ENCODE measurements at places on chromosomes 2 and 18.

DNA sequence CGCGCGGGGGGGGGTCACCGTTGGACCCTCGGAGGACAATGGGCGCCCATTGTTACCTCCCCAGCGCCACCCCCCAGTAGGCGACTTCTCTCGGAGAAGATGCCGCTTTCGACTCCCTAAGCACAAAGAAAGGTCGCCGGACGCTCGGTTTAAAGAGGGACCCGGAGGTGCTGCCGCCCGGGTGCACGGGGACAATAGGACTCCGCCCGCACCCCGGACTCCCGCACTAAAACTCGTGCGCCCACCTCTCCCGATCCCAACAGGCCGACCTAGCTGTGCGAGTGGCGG, 318 bp upstream of the CDC42EP3 start:
- DNase-seq: no peak

DNA sequence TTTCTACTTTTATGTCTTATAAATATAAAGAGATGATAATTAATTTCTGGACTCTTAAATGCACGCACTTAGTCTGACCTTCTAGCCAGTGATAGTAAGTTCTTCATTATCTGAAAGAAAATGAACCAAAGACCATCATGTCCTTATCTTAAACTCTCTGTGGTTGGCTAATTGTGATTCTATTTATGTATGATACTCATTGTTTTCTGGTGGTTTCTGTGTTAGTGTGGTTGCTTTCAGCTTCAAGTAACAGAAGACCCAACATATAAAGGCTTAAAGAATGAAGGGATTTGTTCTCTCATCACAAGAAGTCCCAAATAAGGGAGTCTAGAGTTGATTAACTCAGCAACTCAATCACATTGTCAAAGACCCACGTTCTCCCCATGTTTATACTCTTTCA, 225.2 kb upstream of the TANK start:
- DNase-seq: no peak

DNA sequence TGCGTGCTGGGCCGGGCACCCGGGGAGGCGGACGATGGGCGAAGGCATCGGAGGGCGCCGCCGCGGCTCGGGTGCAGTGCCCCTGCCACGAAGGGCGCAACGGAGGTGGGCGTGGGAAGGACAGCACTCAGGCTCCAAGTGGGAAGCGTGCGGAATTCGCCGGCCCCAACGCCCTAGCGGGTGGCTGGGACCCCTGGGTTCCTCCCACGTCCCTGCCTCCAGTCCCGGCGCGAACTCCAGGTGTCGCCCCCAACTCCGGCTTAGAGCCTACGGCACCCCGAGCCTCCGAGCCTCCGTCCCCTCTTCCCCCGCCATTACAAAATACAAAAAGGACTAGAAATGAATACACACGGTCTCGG, 1.3 kb downstream of the CYP27C1 start:
- DNase-seq: no peak

- no peak for DNase-seq
These were observed 1.8 kb downstream of the MEMO1 start for GRCh38 chr2:32008805-32009515.

DNA sequence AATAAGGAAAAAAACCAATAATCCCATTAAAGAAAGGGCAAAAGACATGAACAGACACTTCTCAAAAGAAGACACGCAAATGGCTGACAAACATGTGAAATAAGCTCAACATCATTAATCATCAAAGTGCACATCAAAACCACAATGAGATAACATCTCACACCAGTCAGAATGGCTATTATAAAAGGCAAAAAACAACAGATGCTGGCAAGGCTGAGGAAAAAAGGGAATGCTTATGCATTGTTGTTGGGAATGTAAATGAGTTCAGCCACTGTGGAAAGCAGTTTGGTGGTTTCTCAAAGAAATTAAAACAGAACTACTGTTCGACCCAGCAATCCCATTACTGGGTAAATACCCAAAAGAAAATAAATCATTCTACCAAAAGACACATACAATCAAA, 285.6 kb downstream of the NR4A2 start:
- DNase-seq: no peak

GRCh38 chr2:202373490-202373889, 2.6 kb upstream of the BMPR2 start:
- DNase-seq: no peak

All from NCI-H748 treated with DMSO at 0.1 percent for 48 hours (cell line).